ENCODE measurements at places on chromosomes 1 and 21.

GRCh38 chr1:61749574-61749973 is 7.3 kb downstream of the PATJ start:
- DNase-seq, result no peak

DNA sequence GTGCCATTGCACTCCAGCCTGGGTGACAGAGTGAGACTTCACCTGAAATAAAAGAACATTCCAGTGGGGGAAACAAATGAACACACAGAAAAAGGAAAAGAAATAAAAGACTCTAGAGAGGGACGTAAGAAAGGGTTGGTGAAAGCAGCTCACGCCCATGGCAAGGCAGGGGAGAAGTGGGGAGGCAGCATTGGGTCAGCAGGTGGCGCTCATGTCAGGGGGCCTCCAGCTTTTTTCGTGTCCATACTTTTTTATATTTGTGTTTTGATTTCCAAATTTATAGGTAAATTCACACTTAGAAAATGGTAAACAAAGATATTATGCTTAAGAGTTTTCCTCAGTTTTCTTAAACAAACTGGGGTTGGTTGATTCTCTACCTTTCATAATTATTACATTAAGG is 45.5 kb downstream of the VPS13D start:
- peak; percentile 46 for DNase-seq

DNA sequence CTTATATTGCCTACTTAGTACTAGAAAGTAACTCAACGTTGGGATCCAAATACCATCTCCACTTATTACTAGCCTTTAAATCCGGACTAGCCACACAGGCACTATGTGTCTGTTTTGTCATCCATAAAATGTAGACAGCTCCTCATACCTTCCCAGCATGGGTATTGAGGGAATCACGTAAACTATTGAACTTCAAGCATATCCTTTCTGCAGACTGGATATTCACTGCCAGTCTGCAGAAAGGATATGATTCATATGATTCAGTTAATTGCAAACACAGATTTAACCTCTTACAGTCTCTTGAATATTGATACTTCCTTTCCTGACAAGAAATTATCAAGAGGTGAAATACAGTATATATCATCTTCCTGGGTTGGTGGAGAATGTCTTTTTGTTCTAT is 186.0 kb downstream of the LEPR start:
- DNase-seq, result no peak

DNA sequence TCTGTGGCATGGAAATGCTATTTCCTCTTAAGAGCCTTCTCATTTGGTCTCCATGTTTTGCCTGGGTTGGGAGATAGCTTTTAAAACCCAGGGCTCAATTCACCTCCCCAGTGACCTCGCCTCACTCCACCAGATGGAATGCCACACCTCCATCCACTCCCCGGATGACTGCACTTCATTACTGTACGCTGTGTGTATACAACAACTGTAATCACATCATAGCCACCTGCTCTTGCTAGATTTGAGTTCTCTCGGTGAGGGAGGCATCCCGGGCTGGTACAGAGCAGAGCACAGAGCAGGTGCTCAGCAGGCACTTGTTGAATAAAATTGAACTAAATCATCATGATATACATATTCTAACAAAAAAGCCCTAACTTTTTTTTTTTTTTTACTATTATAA is 26.0 kb downstream of the SDE2 start:
- DNase-seq, result no peak

- DNase-seq, result no peak
Observed at GRCh38 chr1:168687816-168688215, 41.2 kb downstream of the DPT start.

- peak; percentile 77 for DNase-seq
Observed at GRCh38 chr1:226690460-226690982, 48.6 kb downstream of the ITPKB start.

GRCh38 chr1:61486783-61487536 is 238.0 kb downstream of the TM2D1 start:
- no peak for DNase-seq

DNA sequence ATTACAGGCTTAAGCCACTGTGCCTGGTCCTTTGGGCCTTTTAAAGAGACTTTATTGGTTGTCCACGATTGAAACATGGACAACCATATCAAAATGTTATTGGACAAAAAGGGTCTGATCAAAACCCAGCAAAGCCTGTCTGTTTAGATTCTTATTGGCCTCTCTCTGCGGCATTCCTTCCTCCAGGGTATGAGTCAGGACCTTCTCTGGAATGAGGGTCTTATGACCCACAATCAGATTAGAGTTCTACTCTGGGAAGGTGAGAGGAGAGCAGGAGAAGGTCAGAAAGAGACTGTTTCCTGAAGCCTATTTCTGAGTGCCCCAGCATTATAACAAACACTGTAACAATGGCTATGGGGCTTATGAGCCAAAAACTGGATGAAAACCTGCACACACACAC is 7.9 kb downstream of the LURAP1 start:
- DNase-seq, result no peak

- no peak for DNase-seq
Observed at GRCh38 chr1:172138634-172139033, 281.9 kb upstream of the C1orf105 start.

- no peak for DNase-seq
Observed at GRCh38 chr1:226404063-226404903, 3.6 kb downstream of the PARP1 start.

DNA sequence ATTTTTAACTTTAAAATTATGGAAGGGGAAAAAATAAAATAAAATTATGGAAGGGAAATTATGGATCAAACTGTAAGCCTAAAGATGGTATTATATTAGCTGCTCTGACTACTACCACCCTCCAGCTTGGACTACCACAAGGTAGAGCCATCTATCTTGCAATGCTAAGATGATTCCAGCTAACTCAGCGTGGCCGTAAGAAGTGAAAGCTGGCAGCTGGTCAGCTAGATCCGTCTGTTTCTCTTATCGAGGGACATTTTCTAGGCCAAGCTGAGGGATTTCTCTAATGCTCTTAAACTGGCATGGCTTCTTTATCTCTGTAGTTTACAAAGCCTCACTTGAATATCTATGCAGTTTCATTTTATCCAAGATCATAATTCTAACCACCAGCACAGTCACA is 31.5 kb downstream of the LYST start:
- no peak for DNase-seq

- no peak for DNase-seq
Observed at GRCh38 chr21:36701756-36702621, 3.1 kb downstream of the SIM2 start.

DNA sequence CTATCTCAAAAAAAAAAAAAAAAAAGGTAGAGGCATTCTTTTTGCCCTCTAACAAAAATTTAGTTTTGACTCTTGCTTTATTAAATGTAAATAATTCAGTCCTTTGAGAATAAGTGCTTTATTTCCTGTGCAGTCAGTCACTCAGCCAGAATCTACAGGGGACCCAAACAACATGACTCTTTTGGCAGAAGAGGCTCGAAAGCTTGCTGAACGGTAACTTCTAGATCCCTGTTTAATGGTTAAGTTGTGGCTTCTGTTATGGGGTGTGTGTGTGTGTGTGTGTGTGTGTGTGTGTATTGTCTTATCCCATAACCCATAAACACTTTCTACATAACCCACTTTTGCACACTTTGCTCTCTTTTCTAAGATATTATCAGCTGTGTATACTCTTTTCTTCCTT is 54.9 kb upstream of the LAMC2 start:
- DNase-seq, result no peak

DNA sequence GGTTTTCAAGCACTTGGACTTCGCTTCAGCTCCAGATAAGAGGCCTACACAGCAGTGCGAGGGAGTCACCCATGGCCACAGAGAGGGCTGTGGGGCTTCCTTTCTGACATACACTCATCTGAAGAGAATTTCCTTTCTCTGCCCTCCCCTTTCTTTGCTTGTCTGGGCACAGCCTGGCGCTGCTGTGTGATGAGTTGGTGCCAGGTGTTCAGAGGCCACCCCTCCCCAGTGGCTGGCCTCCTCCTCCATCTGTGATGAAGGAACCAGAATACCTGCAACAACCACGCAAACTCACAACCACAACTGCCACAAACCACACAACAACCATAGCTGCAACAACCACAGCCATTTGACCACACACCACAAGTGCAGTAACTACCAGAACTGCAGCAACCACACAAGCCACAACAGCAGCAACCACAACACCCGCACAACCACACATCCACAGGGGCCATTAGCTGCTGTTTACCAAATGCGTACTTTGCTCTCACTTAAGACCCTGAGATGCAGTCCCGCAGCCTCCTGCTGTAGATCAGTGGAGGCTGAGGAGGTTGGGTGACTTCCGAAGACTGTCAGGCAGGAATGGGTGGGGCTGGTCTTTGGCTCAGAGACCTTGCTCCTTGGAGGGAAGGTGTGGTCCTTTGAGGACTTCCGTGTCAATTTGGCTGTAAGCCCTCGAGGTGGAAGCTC is 71.1 kb downstream of the IER5 start:
- DNase-seq, result peak; percentile 71

GRCh38 chr1:186178426-186179043 is 196.5 kb downstream of the TPR start:
- DNase-seq, result no peak

DNA sequence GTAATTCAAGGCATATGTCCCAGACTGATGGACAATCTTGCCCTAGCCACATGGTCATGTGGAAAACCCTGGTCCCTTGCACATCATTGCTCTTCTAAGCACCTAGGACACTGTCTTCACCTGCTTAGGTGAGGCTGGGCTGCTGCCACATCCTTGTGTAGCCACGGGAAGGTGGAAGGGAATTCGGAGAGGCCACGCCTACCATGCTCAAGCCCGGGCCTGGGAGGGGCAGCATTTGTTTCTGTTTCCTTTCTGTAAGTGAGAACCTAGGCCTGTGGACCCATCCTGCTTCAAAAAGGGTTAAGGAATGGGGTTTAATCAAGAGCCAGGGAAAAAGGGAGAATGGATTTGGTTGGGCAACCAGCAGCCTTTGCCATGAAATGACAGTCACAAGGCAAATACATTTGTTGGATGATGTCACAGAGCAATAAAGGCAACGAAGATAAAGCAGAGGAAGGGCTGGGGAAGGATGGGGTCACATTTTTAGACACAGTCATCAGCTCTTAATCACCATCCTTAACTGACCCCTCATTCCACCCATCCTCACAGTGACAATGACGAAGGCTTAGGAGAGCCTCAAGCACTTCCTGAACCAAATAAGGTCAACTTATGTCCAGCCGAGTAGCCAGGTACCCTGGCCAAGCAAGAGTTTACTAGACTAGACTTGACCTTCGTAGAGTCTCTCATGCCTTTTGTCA is 10.1 kb upstream of the LRRC38 start:
- no peak for DNase-seq

DNA sequence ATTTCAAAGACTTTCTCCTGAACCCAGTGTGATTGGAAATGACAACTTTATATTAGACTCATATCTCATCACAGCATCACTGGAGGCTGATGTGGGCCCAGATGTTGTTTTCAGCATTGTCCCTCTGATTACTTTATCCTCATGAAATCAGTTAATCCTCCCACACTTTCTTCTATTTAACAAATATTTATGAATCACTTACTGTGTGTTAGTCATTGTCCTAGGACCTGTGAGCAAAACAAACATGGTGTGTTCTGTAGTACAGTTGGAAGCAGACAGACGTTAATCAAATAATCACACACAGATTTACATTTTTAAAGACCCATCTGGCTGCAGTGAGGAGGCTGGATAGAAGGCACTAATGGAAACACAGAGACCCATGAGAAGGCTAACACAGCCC is 383.7 kb downstream of the PRDM2 start:
- DNase-seq, result no peak

DNA sequence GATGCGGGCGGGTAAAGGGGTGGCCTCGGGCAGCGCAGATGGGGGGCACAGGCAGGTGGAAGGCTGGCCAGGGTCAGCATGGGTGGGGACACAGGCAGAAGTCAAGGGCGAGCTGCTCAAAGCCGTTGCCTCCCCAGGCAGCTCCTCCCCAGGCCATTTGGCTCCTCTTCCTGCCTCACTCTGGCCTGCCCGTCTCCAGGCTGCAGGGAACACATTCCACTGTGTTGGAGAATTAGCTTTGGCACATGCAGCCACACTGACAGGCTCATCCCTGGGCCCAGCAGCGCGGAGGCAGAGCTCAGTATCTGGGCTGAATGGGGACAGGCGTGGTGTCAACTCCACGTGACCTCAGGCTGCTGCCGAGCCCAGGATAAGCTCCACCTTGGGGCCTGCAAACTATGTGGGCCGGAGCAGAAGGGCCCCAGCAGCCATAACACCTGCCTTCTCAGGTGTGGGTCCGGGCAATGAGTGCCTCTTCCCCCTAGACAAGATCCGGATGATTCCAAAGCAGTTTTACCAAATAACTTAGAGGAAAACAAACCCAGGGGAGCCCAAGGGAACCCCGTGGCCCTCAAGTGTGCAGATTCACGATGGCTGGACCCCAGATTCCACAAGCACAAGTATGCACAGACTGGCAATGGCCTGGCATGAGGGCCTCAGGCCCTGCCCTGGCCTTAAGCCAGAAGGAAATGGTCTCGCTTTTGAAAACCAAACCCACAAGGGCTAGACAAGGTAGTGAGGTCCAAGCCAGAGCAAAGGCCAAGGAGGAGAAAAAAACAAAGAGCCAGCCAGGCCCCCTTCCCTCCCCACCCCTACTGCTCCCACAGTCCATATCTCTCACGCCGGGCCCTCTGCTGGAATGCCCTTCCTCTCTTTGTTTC is 40.2 kb downstream of the HSPG2 start:
- DNase-seq, result no peak

DNA sequence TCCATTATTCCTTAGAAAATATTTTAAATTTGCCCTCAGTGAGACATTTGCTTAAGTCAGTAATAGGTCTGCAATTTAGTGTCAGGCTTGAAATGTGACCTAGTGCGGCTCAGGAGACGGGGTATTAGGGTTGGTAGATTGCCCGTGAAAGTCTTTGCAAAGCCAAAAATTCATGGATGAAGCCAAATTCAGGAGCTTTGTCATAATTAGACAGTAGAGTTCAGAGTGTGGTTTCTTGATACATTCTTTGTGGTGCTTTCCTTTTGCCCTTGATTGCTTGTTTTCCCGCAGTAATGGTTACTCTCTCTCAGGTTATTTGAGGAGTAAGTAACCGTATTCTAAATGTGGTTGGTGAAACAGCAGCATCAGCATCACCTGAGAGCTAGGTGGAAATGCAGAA is 120.7 kb downstream of the RPS6KC1 start:
- no peak for DNase-seq

GRCh38 chr21:37405629-37406028 is 39.1 kb downstream of the DYRK1A start:
- no peak for DNase-seq

DNA sequence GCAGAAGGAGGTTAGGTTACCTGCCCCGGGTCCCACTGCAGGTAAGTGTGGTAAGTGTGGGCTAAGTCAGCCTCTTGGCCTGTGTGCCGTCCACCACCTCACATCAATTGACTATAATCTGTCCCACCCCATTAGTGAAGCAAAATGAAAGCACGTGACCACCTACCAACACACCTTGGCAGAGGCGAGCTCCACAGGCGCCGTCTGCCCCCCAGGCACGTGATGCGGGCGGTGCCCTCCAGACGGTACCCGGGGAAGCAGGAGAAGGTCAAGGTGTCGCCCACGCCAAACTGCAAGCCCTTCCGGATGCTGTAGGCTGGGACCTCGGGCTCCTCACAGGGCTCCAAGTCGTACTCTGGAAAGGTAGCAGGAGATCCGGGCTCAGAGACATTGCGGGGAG is 149.5 kb upstream of the HMGB4 start:
- DNase-seq, result no peak

GRCh38 chr1:235329139-235329902 is 951 bp downstream of the GGPS1 start:
- DNase-seq, result peak; percentile 67

GRCh38 chr1:209405183-209405814 is 178.2 kb upstream of the CAMK1G start:
- DNase-seq, result peak; percentile 8

All from activated T-cell treated with anti-CD3 and anti-CD28 coated beads, Interleukin-2, amount 50 U/mL, for 72 hours (primary cell).